ENCODE measurements at places on chromosomes 3 and 15.

DNA sequence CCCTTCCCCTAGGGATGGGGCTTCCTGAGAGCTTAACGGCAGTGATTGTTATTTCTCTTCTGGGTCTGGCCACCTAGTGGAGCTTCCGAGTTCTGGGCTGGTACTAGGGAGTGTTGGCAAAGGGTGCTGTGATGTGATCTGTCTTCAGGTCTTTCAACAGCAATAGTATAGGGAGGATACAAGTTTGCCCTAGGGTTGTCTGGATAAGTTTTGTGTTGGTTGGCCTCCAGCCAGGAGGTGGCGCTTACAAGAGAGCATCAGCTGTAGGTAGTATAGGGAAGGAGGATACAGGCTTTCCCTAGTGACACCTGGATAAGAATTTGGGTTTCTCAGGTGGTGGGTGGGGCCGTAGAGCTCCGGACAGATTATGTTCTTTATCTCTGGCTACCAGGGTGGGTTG, 19.2 kb upstream of the CPOX start:
- no peak for DNase-seq

- no peak for DNase-seq
Observed at GRCh38 chr3:15499536-15499935, 22.0 kb downstream of the COLQ start.

DNA sequence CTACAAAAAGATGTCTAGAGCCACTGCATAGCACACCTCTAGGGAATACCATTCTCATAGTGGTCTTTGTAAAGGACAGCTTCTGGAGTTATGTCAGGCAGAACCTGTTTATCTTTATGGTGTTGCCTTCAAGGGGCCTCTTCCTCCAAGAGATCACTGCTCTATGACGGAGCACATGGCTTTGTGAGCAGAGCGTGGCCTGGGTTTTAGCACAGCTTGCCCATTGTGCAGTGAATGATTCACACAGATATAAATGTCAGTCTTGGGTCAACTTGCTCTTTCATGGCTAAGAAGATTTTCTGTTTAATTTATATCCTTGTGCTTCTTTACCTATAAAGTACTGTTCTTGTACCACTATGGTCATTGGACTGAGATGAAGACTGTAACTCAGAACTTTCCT, 41.5 kb upstream of the RBMS3 start:
- no peak for DNase-seq

GRCh38 chr3:1501406-1502115, 408.7 kb downstream of the CNTN6 start:
- DNase-seq, result no peak

DNA sequence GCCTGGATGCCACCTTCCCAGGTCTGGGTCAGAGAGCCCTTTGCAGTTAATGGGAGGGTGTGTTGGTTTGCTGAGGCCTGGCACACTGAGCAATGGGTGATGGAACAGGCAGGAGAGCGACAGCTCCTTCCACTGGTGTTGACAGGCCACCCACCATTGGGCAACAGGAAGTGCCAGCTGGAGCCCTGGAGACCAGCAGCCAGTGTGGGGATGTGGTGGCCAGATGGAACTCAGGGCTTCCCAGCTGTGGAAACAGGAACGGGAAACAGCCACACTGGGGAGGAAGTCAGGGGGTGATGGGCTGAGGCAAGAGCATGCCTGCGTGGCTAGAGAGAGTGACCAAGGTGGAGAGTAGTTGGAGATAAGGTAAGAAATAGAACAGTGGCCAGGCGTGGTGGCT, 9.3 kb downstream of the PSTPIP1 start:
- DNase-seq, result peak; percentile 87

GRCh38 chr3:27826448-27826847, 104.3 kb upstream of the EOMES start:
- no peak for DNase-seq

GRCh38 chr15:62325597-62325996, 160.5 kb upstream of the C2CD4B start:
- DNase-seq, result no peak

DNA sequence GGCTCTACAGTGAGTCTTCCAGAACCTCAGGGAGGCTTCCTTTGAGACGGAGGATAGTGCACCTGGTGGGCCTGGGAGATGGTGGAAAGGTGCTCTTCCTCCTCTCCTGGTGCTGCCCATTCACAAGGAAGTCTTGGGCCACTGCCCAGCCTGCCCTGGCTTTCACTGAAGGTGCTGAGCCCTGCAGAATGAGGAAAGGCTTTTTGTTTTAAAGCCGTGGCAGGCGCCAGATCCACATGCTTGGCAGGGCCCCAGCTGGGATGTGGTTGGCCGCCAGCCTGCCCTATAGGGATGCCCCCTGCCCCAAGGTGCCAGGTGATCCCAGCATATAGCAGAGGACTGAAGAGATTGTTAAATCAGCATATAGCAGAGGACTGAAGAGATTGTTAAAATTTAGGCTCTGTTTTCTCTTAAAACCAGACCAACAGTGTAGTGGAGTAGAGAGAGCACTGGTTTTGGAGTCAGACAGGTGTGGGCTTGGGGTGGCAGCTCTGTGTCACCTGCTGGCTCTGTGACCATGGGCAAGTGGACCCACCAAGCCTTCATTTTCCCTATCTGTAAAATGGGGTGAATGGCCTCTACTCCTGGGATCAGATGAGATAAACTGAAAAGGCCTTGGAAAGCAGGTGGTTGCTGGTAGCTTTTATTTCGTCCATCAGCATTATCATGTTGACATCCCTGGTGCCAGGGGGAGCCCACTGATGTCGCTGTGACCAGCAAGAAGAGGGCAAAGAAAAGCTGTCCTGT, 53.3 kb downstream of the SLC6A6 start:
- DNase-seq, result no peak

DNA sequence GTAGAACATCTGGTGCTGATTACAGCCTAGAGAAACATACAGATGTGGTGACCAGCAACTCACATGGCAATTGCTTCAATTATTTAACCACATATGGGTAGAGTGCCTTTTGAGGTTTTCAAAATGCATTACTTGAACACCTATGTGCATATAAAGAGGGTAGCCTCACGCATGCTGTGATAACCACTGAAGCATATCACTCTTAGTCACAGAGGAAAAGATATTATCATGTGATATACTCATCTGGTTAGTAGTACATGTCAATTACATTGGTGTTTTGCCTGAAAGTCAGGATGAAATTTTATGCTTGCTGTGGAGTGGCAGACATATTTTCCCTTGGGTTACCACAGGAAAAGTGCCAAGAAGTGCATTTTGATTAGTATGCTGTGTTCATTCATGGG, 459.3 kb upstream of the AGTR1 start:
- DNase-seq, result no peak

GRCh38 chr3:111619833-111620232, 24.7 kb upstream of the ZBED2 start:
- DNase-seq, result no peak

- DNase-seq, result no peak
Observed at GRCh38 chr3:4856136-4856535, 123.1 kb upstream of the BHLHE40 start.

DNA sequence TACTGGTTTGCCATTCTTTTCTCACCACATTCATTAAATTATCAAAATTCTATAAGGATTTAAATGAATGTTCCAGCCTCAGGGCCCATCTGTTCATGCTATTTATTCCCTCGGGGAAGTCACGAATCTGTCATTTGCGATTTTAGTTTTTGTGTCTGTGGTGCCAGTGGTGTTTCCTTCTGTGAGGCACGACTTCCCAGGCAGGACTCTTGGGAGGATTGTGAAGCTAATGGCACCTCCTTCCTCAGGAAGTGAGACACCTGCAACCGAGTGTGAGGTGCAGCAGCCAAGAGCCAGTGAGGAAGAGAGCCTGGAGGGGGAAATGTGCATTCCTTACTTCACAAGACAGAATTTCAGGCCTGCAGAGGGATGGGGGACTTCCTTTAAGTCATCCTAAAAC, 24.1 kb downstream of the SV2B start:
- no peak for DNase-seq

GRCh38 chr3:186841620-186842019, 890 bp upstream of the ADIPOQ start:
- DNase-seq, result no peak

DNA sequence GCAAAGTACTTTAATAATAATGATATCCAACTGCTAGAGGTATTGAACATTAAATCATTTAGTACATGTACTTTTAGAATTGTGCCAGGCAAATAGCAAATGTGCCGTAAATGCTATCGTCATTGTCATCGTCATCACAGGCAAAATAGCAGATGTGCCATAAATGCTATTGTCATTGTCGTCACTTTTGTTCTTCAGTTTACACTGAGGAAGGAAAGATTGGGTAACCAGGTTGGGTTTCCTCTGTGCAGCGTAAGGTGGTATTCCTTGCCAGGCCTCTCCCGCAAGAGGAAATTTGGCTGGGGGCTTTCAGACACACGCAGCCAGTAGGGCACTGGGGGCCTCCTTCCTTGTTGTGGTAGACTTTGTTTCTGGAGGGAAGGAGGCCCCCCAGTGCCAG, 26.4 kb downstream of the ABHD17C start:
- DNase-seq, result peak; percentile 32

DNA sequence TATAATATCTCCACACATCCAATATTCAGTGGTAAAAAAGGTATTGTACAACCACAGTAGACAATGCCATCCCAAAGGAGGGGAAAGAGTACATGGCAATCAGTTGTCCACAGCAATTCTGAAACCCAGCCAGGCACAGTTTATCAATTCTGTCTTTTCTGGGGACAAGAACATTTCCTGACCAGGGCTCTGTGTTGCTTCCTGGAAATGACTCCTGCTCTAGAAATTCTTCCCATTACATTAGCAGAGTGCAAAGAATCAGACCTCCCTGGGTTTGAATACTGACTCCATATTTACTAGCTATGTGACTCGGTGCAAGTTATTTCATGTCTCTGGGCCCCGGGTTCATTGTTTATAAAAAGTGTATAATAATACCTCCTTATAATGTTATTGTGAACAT, 220.4 kb upstream of the CFAP20DC start:
- no peak for DNase-seq

GRCh38 chr3:151316267-151316991, at the start of gene GPR87:
GPR87 (minus strand) TSS chr3:151316820; CDS start chr3:151300100, 16,720 bp downstream.
- no peak for DNase-seq

DNA sequence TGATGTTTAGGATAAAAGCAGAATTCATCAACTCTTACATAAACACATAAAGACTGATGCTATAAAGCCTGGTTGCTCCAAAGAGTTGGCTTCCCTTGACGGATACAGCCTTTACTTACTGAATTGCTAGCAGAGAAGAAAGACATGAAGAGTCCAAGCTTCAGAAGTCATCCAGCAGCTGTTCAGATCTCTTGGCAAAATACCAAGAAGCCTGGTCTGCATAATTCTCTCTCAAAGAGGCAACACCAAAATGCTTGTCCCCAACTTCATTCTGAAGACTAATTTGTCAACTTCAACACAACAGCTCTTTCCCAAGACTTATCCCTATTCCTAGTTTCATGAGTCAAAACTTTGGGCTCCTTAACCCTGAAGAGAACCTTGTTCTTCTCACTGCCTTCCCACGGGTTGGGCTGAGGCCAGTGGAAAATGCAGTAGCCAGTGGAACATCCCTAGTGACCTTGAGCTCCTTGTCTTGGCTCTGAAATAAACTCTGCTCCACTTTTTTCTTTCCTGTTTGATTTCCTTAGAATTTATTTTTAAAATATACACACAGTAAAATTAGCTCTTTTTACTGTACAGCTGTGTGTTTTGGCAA, 119.2 kb upstream of the THBS1 start:
- no peak for DNase-seq

GRCh38 chr3:23258110-23258509, 55.0 kb downstream of the UBE2E2 start:
- DNase-seq, result no peak

GRCh38 chr15:40081691-40082194, 26.9 kb downstream of the BMF start:
- DNase-seq, result peak; percentile 69

GRCh38 chr3:36876181-36876936, 68.5 kb downstream of the TRANK1 start:
- no peak for DNase-seq

DNA sequence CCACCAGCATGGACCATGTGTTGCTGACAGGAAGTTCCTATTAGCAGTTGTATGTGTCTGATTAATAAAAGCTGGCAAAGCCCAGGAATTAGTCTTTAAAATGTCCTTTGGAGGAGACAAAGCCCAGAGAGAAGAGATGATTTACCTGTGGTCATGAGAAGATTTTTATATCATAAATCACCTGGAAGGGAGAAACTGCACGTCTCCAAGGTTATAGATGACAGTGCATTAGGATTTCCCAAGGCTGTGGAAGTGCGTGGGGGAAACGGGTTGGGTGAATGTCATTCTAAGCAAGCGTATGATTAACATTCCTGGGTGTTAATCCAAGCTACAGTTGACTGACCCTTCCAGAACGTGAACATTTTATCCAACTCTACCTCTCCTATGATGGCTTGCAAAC, 76.6 kb downstream of the SLC6A11 start:
- DNase-seq, result no peak

- DNase-seq, result no peak
Observed at GRCh38 chr3:54322354-54322753, 200.0 kb downstream of the CACNA2D3 start.

GRCh38 chr3:136979684-136980083, 21.9 kb downstream of the IL20RB start:
- DNase-seq, result no peak

DNA sequence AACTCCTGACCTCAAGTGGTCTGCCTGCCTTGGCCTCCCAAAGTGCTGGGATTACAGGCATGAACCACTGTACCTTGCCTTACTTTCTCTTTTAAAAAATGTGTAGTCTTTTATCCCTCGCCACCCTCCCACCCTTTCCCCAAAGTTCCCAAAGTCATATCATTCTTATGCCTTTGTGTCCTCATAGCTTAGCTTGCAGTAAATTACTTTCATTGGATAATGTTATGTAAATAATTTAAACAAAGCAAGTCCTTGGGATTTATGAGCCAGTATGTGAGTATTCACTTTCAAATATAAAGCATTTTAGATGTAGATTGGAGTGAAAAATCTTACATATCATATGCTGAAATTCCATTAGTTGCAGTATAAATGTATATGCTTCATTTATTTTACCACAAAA, 11.0 kb downstream of the GTF2A2 start:
- DNase-seq, result no peak

- no peak for DNase-seq
Observed at GRCh38 chr15:55695432-55695831, 47.5 kb downstream of the PRTG start.

- DNase-seq, result no peak
Observed at GRCh38 chr3:21979706-21980105, 228.7 kb upstream of the ZNF385D start.

GRCh38 chr3:197298945-197299854, 788 bp upstream of the DLG1 start:
- peak; percentile 61 for DNase-seq

DNA sequence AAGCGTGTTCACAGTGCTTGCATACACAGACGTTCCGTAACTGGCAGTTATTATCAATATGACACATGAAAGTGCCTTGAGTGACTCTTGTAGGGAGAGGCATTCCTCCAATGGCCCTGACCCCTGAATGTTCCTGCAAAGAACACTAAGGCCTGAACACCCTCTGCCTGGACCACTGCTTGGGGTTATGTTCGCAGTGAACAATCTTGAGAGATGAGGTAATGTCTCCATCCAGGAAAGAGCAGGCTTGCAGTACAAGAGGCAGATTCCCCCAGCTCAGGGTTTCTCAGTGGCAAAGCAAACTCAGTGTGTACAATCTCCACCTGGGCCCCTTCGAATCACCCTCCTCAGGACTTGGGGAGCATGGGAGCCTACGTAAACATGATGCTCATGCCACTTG, 324.6 kb downstream of the MAGI1 start:
- no peak for DNase-seq
